ENCODE measurements at places on chromosomes 6 and 20.

DNA sequence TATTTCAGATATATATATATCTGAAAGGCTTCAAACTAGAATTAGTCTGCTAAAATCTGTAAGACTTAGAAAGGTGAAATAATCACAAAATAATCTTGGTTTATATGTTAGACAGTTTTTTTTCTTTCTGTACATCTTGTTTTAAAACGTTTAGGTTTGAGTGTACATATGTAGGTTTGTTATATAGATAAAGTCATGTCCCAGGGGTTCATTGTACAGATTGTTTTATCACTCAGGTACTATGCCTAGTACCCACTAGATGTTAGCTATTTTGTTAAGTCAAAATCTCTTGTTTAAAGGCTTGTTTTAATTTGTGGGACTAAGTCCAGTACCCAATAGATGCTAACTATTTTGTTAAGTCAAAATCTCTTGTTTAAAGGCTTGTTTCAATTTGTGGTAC is 1339.0 kb upstream of the CITED2 start:
- DNase-seq = no peak

DNA sequence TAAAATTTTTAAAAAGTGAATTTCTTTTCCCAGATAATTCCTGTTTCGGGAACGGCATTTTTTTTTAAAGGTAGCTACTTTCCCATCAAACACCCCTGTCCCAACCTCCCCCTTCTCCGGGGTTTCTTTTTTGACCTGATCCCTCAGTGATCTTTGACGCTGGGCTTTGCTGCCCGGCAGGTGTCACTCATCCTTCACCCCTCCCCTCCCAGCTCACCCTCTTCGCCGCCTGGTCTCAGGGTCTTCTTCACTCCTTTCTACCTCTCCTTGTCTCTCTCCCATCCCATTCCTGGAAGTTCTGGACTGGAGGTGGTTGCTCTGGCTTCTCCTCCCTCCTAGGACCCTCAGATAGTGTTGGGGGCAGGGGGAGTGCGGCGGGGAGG is 329 bp upstream of the GPR6 start:
- DNase-seq = no peak

- no peak for DNase-seq
Measured at GRCh38 chr20:63431944-63432343, 40.5 kb downstream of the KCNQ2 start.

DNA sequence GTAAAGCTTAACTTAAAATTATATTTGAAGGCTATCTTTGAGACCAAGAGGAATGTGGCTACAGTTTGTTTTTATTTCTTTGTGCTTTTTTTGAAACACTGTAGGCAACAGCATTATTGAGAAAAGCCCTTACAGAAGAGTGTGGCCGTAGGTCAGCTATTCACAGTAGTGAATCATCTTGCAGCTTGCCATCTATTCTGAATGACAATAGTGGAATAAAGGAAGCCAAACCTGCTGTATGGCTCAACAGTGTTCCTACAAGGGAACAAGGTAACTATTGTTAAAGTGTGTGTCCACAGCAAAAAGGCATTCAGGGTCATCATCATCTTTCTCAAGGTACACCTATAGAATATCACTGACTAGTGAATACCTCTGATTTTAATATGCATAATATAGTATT is 88.5 kb downstream of the KIZ start:
- DNase-seq = no peak

GRCh38 chr20:53967527-53967926 is 102.9 kb downstream of the BCAS1 start:
- DNase-seq = no peak

DNA sequence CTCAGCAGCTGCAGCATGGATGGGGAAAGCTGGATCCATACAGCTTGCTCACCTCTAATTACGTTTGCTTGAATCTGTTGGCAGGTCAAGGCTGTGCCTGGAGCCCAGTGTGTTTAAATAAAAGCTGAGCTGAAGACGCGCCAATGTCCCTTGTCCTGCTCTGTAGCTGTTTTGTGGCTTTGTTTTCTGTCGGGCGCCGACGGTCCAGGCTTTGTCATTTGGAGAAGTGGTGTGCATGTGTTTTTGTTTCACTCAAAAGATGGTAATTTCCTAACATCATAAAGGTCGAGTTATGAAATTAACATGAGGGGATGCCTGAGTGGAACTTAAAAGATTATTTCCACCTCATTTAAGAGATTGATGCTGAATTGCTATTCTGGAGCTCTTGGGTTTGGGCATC is 107.6 kb downstream of the SLC24A3 start:
- DNase-seq = no peak

GRCh38 chr6:14804785-14805210 is 441.1 kb upstream of the JARID2 start:
- peak; percentile 36 for DNase-seq

DNA sequence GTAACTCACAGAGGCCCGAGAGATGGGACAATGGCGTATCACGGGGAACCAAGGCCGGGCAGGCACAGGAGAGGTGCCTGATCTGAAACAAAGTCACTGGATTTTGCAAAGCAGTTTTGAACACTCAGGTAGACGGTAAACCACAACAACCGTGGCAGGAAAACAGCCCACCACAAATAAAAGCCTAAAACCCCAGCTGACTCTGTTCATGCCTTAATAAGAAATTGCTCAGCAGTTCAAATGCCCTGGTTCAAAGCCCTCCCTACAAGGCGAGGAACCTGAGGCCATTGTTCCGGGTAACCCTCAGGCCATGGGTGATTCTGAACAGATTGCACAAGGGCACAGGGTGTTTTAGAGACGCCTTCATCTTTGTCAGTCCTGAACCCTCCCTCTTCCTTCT is 114.2 kb downstream of the MAP3K7 start:
- no peak for DNase-seq

DNA sequence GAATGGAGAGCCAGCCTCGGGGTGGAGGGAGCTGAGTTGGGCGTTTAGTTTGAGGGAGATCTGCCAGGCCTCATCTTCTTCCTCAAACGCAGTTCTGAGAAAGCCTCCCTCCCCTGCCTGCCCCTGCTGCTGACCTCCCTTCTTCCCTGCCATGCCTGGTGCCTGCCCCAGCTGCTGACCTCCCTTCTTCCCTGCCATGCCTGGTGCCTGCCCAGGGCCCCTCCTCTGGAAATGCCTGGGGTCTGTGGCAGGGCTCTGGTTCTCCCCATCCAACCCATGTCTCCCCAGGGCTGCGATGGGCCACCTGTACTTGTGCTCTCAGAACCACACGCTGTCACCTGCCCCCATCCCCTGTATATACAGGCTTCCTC is 114.6 kb downstream of the VEGFA start:
- no peak for DNase-seq

GRCh38 chr20:44053046-44053445 is 133.9 kb downstream of the JPH2 start:
- no peak for DNase-seq

GRCh38 chr6:42269553-42269952 is 51.9 kb upstream of the MRPS10 start:
- no peak for DNase-seq

DNA sequence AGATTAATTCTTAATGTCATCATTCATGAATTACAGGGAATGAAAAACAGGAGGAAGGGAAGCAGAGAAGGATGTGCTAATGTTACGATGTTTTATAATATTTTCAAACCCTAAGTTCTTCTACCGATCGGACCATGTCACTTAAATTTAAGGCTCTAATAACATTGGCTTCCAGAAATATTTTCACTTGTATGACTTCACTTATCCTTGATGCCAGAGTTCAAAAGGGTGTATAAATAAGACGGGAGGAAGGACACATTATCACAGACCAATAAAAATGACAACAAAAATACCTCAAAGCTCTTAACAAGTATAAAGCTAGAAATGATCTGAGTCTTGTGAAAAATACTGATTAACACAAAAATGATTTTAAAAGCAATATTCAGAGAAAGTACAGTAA is 370.4 kb upstream of the CITED2 start:
- DNase-seq = no peak

DNA sequence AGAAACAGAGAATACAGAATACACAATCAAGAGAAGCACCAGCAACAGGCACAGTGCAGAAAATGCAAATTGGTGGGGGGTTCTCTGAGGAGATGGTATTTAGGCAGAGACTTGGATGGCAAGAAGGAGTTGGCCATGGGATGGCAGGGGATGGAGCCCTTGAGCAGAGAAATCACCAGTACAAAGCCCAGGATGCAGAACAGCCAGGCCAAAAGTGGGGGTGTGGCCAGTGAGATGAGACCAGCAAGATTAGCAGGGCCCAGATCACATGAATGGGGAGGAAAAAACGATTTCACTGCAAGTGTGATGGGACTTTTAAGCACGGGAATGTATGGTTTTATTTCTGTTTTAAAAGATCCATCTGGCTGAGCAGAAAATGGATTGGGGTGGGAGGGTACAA is 63.4 kb downstream of the TRAM2 start:
- no peak for DNase-seq

GRCh38 chr6:25377664-25378063 is 98.5 kb downstream of the CARMIL1 start:
- DNase-seq = no peak

GRCh38 chr6:158476389-158476788 is 83.5 kb upstream of the TMEM181 start:
- DNase-seq = no peak

GRCh38 chr20:1424336-1424735 is 31.5 kb upstream of the FKBP1A start:
- DNase-seq = no peak

DNA sequence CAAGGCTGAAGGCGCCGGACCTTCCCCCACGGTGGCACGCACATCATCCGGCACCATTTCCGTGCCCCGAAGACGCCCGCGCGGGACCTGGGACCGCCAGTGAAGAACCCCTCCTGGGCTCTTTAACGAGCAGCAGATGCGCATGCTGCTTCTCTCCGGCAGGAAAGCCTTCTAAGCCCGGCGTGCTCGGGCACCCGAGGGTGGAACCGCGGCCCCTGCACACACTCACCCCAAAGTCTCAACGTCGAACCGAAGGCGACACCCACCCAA is 240 bp downstream of the FOXQ1 start:
- no peak for DNase-seq

DNA sequence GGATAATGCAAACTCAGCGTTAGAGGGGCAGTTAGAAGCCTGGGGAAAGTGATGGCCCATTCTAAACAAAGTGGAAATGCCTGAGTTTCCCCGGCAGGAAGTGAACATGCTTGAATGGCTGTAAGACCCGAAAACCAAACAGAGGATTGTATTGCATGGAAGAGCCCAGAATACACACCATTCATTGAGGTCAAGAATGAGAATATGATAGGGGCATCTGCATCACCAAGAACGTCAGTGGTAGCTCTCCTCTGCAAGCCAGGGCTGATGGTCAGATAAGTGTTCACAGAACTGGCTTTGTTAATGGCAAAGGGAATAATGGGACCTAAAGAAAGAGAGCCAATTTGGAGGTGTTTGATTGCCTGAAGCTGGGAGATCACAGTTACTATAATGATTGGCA is 663.4 kb downstream of the KHDRBS2 start:
- no peak for DNase-seq

DNA sequence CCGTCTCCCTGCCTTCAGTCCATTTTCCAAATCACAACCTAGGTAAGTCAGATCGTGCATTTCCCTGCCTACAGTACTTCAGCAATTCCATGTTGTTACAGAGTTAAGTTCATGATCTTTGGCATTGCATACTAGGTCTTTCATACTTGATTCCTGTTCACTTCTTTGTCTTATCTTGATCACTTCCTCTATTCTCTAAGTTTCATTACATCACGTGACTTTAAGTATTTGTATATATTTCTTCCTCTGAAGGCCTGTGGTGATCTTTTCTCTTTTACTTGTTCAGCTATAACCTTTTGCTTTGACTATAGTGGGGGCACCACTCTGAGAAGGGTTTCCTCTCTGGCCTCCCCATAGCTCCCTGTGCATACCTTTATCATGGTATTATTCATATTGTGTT is 100.2 kb downstream of the TRMT11 start:
- DNase-seq = no peak

DNA sequence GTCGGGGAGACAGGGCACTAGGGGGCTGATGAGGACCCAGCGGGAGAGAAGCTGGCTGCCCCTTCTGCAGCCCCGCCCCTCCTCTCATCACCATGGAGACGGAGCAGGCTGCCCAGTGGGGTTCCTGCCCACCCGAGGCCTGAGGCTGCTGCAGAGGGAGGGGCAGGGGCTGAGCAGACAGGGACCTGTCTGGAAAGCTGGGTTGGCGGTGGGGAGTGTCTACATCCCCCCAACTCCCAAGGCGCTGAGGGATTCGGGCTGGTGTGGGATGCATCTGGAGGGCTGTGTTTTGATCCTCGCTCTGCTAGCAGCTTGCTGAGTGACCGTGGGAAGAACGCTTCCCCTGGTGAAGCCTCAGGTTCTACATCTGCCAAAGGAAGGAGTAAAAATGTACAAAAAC is 1.2 kb upstream of the BPI start:
- no peak for DNase-seq

DNA sequence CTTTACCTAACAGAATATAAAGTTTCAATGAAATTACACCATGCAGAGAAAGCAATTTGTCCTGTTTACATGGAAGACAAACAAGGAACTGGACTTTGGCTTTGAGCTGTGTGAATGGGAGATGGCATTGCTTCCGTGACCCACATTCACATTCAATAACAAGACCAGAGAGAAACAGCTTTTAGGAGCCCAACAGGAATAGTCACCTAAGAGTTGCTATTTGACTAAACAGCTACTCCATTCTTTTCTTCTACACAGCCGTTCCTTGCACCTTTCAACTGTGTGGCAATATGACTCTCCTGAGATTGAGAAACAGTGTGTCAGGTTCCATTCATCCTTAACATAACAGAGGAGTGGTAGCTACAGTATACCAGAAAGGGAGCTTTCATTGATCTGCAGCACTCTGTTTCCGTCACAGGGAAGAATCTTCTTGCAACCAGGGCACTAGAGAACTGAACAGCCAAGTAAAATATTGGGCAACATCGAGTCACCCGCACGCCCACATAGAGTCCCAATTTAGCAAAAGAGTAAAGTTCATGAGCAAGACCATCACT is 355.1 kb downstream of the HAO1 start:
- no peak for DNase-seq

DNA sequence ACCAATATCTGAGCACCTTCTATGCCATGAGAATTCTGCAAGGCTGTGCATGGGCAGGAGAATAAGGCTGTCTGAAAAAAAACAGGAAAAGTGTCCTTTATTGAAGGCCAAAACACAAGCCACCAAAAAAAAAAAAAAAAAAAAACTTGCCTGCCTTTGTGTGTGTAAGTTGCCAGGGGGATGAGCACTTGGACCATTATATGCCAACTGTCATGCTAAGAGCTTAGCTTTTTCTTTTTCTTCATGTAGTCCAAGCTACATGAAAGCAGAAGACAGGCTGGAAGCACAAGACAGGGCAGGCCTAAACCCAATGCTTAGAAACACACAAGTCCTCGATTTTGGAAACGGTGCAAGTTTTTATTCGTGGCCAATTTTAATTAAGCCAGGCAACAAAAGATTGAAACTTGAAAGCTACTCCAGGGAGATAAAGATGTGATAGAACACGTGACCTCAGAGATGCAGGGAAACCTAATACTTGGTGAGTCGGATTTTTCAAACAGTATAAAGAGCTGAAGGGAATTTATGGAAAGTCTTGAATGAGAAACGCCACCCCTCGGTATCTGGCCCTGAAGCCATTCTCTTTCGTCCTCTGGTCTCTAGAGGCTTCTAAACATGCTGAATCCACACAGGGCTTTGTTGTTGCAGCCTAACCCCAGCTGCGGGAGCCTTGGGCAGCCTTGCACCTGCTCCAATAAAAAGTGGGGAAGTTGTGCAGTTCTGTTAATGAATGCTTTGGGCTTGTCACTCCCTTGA is 8.6 kb downstream of the BMP7 start:
- DNase-seq = no peak

- DNase-seq = no peak
Measured at GRCh38 chr6:11876934-11877433, 98.4 kb upstream of the ADTRP start.
